CD4-positive, alpha-beta T cell (primary cell): ENCODE measurements at places on chromosomes 13 and 19.

GRCh38 chr13:42107421-42107820 lies 59.0 kb downstream of the DGKH start:
- no peak for DNase-seq

DNA sequence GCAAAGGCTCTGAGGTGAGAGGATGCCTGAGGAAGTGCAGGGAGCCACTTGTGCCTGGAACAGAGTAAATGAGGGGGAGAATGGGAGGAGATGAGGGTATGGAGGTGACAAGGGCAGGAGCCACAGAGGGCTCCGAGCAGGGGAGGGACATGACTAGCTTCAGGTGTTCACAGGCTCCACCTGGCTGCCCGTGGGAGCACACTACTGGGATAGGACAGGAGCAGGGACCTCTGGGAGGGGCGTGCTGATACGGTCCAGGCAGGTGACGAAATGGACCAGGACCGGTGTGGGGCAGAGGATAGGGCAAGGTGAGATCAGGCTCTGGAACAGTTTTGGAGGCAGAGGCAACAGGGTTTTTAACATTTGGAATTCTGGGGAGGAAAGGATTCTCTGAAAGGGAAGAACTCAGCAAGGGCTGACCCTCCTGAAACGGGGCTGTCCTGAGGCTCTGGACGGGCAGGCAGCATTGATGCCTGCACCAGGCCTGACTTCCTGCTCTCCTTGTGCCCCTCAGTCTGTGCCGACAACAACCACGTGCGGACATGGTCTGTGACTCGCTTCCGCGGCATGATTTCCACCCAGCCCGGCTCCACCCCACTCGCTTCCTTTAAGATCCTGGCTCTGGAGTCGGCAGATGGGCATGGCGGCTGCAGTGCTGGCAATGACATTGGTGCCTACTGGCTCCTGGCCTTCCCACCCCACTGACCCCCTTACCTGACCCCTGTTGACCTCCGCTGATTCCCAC lies 11.6 kb downstream of the SHKBP1 start:
- DNase-seq: no peak

GRCh38 chr13:21079761-21080592 lies 18.6 kb upstream of the LATS2 start:
- no peak for DNase-seq

DNA sequence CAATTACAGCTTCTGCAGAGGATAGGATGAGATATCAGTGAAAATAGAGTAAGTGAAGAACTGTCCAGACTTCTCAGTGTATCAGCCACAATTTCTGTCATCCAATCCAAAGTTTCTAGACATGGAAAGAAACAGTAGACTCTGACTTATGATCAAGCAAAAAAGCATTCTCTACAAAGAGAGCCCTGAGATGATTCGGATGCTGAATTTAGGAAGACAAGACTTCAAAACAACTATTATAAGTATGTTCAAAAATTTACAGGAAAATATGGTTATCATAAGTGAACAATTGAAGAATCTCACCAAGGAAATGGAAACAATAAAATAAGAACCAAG lies 238.2 kb upstream of the IRS2 start:
- no peak for DNase-seq

- DNase-seq: no peak
Measured at GRCh38 chr13:65613004-65613403, 1617.1 kb downstream of the PCDH9 start.

GRCh38 chr19:39078436-39079200 lies 5.5 kb upstream of the ACP7 start:
- DNase-seq: no peak

DNA sequence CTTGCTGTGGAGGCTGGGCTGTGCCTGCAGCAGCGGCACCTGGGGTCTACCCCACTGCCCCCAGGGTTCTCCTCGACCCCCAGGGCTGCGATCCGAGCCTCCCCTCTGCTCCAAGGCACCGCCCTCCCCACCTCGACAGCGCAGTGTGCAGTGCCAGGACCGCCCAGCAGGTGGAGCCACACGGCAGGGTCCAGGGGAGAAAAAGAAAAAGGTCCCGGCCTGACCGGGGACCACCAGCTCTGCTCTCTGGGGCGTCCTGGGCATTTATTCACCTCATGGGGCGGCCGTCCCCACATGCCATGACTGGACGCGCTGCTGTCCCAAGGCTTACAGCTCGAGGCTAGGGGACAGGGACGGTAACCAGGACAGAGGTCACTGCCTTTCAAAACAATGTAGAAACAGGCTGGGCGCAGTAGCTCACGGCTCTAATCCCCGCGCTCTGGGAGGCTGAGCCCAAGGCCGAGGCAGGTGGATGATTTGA lies 10.6 kb downstream of the REXO1 start:
- peak; percentile 42 for DNase-seq

- DNase-seq: peak; percentile 19
Measured at GRCh38 chr13:20197361-20197834, 4.7 kb upstream of the GJB2 start.

GRCh38 chr13:70128098-70128497 lies 19.8 kb upstream of the KLHL1 start:
- DNase-seq: no peak

GRCh38 chr19:15371786-15372380 lies 7.7 kb downstream of the AKAP8 start:
- DNase-seq: no peak

DNA sequence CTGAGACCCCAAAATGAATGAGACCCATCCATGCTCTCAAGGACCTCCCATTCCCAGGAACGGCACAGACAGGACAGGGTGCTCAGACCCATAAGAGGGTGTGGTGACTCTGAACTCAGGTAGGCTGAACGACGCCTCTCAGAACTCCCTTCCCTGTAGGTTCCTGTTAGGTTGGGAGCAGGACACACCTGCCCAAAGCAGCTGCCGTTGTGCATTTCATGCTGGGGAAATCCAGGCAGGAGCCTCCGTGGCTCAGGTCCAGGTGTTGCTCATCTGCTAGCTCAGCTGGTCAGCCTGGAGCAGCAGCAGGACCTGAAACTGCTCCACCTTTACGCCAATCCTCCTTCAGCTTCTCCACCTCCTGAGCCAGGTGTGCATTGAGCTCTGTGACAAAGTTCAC lies 19.1 kb upstream of the TEX101 start:
- DNase-seq: no peak

DNA sequence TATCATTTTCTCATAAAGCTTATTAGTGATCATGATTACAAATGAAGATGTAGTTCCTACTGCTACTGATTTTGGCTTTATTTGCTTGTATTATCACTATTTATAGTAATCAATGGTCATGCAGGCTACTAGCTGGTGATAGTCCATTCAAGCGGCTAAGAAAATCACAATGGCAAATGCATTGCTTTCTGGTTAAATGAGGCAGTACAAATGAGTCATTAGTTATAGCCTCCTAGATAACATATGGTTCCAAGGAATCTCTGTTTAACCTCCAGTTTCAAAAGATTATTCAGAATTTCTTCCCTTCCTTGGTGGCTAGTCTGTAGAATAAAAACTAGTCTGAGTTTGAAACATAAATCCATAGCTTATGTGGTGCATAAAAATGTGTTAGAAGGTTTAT lies 141.3 kb upstream of the HTR2A start:
- DNase-seq: no peak

DNA sequence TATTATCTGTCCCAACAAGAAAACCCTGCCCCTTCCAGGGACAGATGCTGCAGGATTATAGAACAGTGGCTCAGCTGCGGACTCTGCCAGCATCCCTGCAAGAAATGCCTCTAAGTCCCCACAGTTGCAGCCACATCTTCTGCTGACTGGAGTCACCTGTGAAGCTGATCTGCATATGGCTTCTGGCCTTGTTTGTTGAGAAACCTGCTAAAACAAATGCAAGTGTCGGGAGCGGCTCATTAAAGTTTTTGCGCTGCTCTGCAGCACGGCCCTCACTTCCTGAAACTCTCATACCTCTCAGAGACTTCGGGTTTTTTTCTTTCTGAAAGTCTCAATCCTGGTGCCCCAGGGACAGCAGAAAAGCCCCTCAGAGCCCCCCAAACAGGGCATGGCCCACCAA lies 725.0 kb downstream of the UQCRFS1 start:
- no peak for DNase-seq

DNA sequence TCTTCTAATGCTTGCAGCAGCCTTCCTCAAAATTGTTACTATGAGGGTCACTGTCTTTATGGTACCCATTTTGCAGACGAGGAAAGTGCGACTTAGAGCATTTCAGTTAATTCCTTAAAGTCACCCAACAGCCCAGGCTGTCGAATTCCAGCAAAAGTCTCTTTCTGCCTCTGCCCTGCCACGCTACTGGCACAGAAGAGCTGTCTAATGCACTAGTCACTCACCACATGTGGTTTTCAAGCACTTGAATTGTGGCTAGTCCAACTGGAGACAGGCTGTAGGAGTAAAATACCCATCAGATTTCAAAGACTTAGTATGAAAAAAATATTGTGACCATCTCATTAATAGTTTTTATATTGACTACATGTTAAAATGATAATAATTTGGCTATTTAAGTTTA lies 1.7 kb downstream of the FPR1 start:
- no peak for DNase-seq

DNA sequence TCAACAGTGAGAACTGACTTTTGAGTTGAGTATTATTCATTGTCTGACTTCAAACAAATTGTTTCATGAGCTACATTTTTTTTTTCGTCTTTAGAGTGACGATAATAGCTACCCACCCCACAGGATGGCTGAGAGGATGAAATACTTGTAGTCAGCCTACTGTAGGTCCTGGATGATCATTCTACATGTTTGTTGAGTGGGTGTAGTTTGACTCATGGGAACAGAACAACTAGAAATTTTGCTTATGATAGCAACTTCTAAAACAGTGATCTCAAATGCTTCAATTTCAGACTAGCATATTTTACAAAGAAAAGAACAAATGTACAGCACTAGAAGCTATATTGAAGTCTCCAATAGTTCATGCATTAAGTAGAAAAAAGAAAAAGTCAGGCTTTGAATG lies 651.8 kb downstream of the PCDH9 start:
- DNase-seq: no peak
